SK-MEL-5 (cell line): ENCODE measurements at places on chromosomes 3 and 15. TPM values are rescaled to one million over a fixed set of nuclear protein-coding genes. Genes with fewer than 3 reads are reported as not detected.

- DNase-seq: no peak
Observed at GRCh38 chr15:52870015-52870414, 79.9 kb upstream of the ONECUT1 start.

- DNase-seq: no peak
Observed at GRCh38 chr3:99878005-99878404, 60.3 kb downstream of the CMSS1 start.

TMEM87A gene
- 80.2 and 83.2 TPM in 2 replicates for total RNA-seq

GRCh38 chr3:10888518-10889090, 72.6 kb downstream of the SLC6A11 start:
- DNase-seq: no peak

GRCh38 chr3:65439641-65440284, 599.0 kb downstream of the MAGI1 start:
- peak; percentile 69 for DNase-seq
